ENCODE measurements at places on chromosomes 16 and 17.

DNA sequence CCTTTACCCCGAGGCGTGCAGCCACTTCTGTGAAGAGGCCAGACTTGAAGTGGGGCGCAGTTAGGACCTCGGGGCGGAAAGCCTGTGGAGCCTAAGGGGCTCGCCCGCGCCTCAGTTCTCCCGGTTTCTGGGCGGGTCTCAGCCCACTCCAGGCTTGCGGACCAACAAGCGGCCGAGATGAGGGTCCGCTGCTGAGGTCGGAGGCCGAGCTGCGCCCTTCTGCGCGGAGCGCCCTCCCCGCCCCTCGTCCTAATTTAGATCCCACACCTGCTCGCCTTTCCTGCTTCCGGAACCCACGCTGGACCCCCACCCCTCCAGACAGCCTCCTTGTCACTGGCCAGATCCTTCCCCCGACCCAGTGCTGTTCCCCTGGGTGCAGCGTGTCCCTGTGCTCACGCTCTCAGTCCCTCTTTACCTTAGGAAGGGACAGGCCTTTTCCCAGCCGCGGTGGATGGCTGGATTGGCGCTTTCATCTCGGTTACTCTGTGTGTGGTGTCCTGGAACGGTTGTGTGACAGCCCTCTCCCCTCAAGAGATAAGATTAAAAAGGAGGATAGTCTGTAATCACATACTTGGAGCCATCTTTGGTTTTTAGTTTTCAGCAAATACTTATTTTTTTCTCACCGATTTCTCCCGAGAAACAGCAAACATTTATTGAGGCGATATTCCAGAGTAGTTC, 933 bp upstream of the ATXN7L3 start:
- no peak for DNase-seq

GRCh38 chr17:28443901-28444638, 29.4 kb upstream of the SLC13A2 start:
- no peak for DNase-seq

DNA sequence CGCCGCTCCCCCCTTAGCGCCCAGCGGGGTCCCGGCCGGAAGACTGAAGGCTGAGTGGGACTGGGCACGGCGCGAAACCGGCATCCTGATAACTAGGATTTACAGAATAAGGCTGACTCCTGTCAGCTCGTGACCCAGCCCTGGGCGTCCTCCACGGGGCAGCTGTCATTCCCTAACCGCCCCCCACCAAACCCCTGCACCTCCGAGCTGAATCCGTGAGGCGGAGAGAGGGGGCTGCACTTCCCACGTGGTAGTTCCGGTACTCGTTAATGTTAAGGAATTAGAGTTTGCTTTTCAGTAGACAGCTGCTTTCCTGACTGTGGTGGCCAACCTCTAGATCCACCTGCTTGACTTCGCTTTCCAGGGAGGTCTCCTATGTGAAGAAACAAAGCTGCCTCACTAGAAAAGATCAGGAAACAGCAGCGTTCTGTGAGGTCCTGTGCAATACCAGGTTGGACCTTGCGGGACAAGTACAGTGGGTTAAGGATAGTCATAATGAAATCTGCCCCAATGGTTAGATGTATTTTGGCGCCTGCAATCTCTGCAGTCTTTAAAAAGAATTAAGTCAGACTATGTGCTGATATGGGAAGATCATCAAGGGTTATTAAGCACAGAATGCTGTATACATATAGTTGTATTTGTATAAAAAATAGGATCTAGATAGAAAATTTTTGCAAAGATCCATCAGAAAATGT, 1.1 kb upstream of the WBP2 start:
- peak; percentile 74 for DNase-seq

- no peak for DNase-seq
Observed at GRCh38 chr17:19868079-19868395, 301 bp upstream of the ULK2 start.

GRCh38 chr17:7984904-7985303, 17.5 kb upstream of the GUCY2D start:
- no peak for DNase-seq

DNA sequence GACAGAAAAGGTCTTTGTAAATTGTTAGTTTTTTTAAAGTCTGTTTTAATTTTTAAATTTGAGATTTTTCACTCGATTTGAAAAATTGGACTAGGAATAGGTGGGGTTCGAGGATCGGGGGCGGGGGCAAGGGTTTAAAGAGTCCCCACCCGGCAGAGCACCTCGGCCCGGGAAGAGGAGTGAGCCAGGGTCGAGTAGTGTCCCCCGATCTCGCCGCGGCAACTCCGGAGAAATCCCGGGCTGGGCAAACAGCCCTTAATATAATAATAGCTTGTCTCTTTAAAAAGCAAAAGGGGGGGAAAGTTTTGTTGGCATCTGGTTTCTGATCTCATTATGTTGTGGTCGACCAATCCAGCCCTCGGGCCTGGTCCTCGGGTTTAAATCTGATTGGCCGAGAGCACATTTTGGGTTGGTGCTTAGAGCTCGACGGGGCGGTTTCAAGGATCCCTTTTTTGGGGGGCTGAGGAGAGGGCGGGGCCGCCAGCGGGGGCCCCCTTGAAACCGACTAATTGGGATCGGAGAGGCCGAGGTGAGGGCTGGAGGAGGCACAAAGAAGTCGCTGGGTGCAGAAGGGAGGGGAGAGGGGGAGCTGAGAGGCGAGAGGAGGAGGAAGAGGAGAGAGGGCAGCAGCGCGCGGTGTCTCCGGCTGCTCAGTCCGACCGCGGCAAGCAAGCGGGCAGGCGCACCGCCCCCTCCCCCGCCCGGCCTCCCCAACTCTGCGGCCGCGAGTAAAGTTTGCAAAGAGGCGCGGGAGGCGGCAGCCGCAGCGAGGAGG, at the start of gene FZD2:
Gene FZD2 (plus strand): TSS at position 653 of the 775 bp plus-strand sequence. CDS start 205 bp downstream, outside the sequence.
- DNase-seq, result peak; percentile 32

- no peak for DNase-seq
Observed at GRCh38 chr16:9259914-9260608, 168.6 kb downstream of the HAPSTR1 start.

- no peak for DNase-seq
Observed at GRCh38 chr16:11639925-11640899, 28.0 kb upstream of the SNN start.

GRCh38 chr17:9817086-9817485, 4.8 kb downstream of the GSG1L2 start:
- no peak for DNase-seq

DNA sequence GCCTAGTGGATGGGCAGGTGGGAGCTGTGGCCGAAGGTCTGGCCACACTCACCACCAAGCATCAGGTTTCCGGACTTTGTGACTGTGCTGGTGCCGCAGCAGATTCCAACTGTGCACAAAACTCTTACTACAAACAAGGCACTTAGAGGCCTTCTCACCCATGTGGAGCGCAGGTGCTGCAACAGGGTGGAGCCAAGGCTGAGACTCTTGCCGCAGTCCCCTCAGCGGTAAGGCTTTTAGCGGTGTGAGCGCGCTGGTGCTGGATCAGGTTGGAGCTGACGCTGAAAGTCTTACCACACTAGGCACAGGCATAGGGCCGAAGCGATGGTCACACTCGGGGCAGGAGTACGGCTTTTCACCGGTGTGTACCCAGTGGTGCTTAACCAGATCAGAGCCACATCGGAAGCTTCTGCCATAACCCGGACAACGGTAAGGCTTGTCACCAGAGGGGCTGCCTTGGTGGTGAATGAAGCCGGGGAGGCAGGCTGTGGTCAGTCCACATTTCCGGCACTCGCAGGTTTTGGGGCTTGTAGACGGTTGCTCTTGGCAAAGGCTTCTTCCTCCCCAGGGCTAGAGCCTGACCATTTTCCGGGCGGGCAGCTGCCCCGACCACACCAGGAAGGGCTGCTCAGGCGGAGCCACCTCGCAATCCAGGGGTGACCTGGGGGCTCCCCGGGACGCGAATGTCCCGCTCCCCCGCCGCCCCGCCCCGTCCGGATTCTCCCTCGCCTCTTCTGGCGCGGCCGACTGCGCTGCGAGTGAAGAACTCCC, 1.0 kb upstream of the ARMC5 start:
- peak; percentile 82 for DNase-seq

GRCh38 chr17:82103553-82104451, 5.8 kb upstream of the FASN start:
- no peak for DNase-seq

DNA sequence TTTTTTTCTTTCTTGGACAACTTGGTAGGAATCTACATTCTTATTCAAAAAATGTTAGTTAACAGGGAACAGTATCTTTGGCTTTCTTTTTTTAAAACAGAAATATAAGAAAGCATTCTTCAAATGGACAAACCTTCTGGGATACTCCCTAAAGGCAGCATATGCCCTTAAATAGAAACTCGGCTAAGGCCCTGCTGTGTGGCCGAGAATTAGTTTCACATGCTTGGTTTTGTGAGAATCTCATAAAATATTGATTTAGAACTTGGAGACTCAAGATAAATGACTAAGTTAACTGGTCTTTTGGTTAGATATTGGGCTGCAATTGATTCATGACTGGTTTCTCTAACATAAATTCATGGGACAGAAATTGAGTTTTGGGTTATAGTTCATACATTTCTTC, 359.9 kb upstream of the XYLT1 start:
- no peak for DNase-seq

DNA sequence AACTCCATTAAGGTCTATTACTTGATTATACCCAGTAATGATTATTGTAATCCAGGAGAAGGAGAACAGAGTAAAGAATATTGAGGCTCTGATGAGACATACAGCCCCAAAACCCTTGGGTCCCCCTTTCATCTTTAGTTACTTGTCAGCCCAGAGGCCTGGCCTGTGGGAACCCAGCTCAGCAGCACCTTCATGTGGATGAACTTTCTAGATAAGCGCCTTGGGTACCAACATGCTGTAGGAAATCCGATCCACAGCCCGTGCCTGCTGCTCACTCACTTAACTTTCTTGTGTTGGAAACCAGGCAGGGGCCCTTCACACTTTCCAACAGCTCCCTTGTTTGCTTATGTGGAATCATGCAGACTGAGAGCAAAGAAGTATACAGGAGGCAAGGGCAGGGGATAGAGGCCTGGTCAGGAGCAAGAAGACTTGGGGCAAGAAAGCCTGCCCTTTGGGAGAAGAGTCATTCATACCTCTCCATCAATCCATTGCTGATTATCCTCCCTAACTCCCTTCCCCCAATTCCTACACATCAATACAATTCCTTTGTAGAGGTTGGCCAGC, 64.0 kb upstream of the SOX9 start:
- DNase-seq, result no peak

- no peak for DNase-seq
Observed at GRCh38 chr17:63279498-63280230, 166.4 kb downstream of the CYB561 start.

DNA sequence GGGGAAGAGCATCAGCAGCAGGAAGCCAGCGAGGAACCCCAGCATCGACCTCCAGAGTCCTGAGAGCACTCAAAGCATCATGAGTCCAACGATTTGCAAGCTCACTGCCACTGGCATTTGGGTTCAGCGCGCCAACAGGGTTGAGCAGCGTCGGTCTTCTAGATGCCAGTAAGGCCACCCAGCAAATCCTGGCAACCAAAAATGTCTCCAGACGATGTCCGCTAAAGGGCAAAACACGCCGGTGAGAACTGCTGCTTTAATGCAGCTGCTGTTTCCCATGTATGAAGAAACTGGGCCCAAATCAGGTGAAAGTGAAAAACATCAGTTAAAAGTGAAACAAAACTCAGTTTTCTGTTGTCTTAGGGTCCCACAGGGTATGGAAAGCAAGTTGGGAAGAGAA, 70.2 kb downstream of the ANKRD11 start:
- no peak for DNase-seq

All from stimulated activated effector memory CD8-positive, alpha-beta T cell treated with anti-CD3 and anti-CD28 coated beads, Interleukin-12 subunit alpha, Interleukin-12 subunit beta, amount 100 ng/mL, for 72 hours (primary cell).